ENCODE measurements at places on chromosomes 5 and 9. TPM values are rescaled to one million over a fixed set of nuclear protein-coding genes. Genes with fewer than 3 reads are reported as not detected.

The OR1J4 gene
- total RNA-seq = not detected

The SEPTIN8 gene
- 30.4 TPM for total RNA-seq

The FLT4 gene
- total RNA-seq = 8.0 TPM

The RETREG1 gene
- total RNA-seq = 202 TPM

The FAXDC2 gene
- 26.1 TPM for total RNA-seq

The OR13C8 gene
- not detected for total RNA-seq

The QSOX2 gene
- 8.7 TPM for total RNA-seq

The RGMB gene
- total RNA-seq = 14.3 TPM

The PCDHGA5 gene
- 5.3 TPM for total RNA-seq

The SLC1A1 gene
- 2.1 TPM for total RNA-seq

The KIF3A gene
- total RNA-seq = 12.4 TPM

The PHPT1 gene
- total RNA-seq = 357 TPM

GRCh38 chr9:9950813-9951212, 662.0 kb downstream of the PTPRD start:
- DNase-seq = no peak

DNA sequence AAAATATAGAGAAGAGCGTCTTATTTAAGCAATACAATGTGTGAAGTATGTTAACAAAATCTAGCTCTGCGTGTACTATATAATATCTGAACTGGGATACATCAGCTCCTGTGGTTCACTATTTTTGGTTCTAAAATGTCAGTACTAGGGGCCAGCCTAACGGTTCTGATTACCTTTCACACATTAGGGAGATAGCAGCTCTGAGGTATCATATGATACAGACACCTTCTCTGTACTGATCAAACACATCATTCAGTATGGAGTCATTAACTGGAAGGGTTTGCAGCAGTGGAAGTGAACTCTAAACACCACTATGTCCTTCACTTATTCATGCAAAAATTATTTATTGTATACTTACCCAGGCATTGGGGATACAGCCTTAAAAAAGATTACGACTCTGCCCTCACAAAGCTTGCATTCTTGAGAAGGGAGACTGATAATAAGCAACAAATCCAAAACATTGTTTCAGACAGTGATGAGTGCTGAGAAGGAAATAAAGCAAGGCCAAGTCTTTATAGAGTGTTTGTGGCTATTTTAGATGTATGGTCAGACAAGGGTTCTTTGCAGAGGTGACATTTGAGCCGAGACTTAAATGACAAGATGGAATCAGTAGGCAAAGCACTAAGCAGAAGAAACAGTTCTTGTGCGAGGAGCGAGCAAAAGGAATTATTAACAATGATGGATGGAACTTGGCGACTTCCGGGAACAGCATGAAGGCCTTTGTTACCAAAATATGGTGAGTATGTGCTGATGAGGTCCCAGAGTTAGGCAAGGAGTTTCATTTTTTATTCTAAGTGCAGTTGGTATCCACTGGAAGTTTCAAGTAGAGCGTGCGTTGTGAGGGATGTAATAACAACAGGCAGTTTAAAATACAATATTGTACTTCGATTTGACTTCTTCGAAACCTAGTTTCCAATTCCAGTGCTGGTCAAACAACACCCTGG, 1.8 kb upstream of the LNPEP start:
- DNase-seq = no peak

- no peak for DNase-seq
These were observed 1056.5 kb upstream of the EDIL3 start for GRCh38 chr5:85441156-85441555.

DNA sequence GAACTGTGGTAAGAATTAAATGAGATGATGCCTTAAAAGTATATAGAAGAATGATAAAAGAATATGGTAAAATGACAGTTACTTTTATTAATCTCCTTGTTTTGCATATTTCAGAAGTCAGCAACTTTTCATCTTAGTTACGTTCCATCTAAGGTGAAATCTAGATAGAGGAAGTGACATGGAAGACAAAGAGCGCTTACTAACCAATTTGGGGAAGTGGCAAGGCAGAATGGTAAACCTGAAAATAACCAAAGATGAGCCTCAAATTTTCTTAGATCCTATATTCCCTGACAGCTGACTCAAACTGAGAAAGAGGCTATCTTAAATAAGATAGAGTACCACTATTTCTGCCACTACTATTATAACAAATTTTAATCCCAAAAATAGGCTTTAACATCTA, 52.5 kb downstream of the FGF10 start:
- no peak for DNase-seq

DNA sequence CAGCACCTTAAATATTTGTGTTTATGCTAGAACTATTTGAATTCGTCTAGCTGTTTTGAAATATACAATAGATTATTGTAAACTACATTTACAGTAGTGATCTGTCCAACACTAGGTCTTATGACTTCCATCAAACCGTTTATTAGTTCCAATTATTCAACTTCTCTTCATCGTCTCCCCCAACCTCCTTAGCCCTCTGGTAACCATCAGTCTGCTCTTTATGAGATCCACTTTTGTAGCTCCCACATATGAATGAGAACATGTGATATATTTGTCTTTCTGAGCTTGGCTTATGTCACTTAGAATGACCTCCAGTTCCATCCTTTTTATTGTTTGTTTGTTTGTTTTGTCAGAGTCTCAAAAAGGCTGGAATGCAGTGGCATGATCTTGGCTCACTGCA, 11.8 kb downstream of the DMXL1 start:
- DNase-seq = no peak

DNA sequence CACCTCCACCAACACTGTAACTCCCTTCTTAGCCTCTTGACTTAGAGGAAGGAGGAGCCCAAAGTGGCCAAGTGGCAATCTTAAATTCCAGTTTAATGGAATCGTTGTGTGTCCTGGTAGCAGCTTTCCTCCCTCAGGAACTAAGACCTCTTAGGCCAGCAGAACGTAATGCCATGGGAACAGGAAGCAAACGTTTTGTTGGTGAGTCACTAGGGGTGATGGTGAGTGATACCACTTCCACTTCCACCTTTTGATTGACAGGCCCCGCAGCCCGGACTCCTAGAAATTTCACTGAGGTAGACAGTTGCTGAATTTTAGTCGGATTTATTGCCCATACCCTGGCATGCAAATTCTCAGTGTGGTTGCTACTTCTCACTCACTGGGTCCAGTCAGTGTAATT, 94.2 kb upstream of the FBN2 start:
- no peak for DNase-seq

DNA sequence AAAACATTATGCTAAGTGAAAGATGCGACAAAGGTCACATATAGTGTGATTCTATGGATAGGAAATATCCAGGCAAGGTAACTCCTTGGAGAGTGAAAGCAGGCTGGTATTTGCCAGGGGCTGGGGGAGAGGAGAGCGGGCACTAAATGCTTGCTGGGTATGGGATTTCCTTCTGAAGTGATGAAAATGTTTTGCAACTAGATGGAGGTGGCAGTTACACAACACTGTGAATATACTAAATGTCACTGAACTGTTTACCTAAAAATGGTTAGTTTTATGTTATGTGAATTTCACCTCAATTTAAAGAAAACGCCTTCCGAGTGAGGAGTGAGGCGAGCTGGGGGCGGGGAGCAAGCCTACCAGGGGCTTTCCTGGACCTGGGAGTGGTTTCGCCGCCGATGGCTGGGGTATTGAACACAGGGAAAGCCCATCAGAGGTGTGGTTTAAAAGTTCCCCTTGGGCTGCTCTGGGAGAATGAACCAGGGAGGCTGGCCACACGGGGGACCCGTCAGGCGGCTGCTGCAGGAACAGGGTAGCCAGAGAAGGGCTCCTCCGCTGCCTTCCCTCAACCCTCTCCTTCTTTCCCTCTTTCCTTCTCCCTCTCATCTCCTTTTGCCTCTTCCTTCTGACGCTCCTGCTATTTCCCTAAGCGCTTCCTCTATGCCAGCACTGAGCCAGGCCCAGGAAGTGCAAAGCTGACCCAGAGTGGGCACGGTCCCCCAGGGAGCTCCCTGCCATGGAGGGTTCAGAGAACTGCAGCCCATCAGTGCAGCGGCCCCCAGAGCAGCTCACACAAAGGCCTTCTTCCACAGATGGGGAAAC, 4.9 kb downstream of the AKNA start:
- DNase-seq = peak; percentile 54

DNA sequence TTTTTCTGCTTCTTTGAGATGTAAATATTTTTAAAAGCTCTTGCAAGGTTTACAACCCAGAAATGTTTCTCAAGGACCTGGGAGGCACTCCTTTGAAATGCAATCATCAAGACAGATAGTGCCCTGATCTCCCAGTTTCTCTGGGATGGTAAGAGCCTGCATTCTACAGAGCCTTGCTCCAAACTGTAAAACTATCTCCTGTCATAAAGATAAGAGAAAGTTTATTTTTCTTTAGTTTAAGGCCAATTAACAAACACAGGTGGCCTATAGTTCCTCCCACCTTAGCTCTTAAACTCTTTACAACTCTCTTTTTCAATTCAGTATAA, 1231.1 kb upstream of the NUDT12 start:
- no peak for DNase-seq

- no peak for DNase-seq
These were observed 50.6 kb downstream of the LHX2 start for GRCh38 chr9:124062172-124062571.

- no peak for DNase-seq
These were observed 96.5 kb upstream of the PITX1 start for GRCh38 chr5:135130261-135131215.

DNA sequence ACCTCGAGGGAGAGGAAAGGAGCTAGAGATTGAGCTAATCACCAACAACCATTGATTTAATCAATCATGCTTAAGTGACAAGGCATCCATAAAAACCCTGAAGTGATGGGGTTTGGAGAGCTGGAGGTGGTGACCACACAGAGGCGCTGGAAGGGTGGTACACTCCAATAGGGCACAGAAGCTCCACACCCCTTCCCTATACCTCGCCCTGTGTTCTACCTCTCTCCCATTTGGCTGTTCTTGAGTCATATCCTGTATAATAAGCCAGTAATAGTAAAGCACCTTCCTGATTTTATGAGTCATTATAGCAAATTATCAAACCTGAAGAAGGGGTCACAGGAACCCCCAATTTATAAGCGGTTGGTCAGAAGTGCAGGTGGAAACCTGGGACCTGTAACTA, 18.3 kb downstream of the ACTL7B start:
- DNase-seq = no peak

- DNase-seq = peak; percentile 84
These were observed 25.3 kb downstream of the ZDHHC11B start for GRCh38 chr5:759111-759751.

DNA sequence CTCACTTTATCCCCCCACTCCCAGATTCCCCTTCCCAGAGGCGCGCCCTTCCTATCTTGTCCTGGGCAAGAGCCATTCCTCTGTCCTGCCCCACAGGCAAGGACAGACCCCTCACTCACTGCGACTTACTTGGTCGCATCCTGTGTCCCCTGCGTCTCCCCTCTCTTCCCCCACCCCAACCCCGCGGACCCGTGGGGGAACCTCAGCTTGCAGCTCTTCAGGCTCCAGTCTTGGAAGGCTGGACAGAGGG, 542 bp downstream of the GGTA1 start:
- no peak for DNase-seq

- no peak for DNase-seq
These were observed 1090.4 kb downstream of the PTPRD start for GRCh38 chr9:9522406-9522805.

DNA sequence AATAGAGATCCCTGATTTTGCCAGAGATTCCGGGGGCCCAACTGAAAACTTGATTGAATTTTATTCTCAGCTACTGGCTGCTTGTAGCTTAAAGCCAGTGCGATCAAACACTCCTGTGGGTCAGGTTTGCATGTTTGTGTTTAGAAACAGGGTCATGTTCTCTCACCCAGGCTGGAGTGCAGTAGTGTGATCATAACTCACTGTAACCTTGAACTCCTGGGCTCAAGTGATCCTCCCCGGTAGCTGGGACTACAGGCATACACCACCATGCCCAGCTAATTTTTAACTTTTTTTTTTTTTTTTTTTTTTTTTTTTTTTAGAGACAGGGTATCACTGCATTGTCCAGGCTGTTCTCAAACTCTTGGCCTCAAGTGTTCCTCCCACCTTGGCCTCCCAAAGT, 66.6 kb downstream of the LRRC70 start:
- DNase-seq = no peak

DNA sequence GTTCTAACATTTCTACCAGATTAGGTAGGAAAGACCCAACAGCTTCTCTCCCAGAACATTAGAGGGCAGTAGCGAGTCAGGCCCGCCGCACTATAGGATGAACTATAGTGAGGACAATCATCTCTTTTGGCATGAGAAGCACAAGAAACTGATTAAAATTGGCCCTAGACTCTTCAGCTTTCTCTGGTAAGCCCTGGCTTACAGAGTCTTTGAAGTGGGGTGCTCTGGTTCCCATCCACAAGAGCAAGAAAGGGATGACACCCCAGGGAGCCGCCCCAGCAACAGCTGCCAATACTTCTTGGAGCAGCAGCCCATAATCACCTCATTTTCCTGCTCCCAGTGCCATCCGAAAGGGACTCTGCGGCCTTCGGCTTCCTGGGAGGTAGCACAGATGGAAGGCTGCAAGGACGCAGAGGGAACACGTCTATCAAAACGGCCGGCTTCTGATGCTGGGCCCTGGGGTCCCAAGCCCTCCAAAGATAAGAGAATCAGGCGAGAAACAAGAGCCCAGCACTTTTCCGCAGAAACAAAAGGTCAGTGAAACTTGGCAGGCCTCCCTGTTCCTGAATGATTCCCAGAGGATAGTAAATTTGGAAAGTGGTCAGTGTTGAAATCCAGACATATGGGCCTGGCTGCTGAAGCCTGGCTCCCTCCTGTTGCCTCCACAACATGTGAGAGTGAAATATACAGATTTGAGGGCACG, 69.3 kb downstream of the HSD17B3 start:
- peak; percentile 77 for DNase-seq

- DNase-seq = peak; percentile 86
These were observed 39.6 kb downstream of the RXRA start for GRCh38 chr9:134365791-134366222.

DNA sequence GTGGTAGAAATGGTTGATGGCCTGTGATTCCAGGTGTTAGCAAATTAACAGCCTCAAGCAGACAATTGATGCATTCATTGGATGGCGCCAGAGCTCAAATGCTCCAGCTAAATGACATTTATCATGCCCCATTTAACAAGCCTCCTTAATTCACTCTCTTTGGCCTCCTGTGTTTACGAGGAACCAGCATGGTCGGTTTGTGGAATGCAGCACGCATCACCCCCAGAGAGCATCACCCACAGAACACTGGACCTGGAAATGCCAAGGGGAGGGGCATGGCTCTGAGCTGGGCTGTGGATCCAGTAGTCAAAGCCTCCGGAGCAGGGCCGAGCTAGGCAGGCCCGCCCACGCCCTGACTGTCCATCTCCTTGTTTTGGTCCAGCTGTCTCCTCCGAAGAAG, 434.0 kb downstream of the GADD45G start:
- DNase-seq = no peak

Measured in left ventricle myocardium superior (tissue), 1 donor.